ENCODE measurements at places on chromosomes 1 and 21.

- no peak for DNase-seq
These were observed 165.3 kb downstream of the LRRC7 start for GRCh38 chr1:69733061-69733460.

- DNase-seq: no peak
These were observed 200.4 kb upstream of the ESRRG start for GRCh38 chr1:216923601-216924000.

DNA sequence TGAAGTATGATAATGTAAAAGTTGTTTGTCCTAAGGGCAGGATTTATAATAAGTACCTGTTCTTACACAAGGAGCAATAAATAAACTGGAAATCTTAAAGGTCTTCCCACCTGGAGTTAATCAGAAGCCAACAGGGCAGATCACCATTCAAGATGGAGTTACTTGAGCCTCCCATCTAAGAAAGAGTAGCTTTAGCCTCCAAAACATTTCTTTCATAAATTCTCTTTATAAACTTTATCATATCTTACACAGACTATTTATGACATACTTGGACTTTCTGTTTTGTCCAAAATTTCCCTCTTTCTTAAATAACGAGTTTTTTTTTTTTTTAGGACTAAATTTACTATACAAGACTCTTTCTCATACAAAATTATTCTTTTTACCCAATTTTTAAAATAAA, 18.5 kb downstream of the OR2T1 start:
- no peak for DNase-seq

DNA sequence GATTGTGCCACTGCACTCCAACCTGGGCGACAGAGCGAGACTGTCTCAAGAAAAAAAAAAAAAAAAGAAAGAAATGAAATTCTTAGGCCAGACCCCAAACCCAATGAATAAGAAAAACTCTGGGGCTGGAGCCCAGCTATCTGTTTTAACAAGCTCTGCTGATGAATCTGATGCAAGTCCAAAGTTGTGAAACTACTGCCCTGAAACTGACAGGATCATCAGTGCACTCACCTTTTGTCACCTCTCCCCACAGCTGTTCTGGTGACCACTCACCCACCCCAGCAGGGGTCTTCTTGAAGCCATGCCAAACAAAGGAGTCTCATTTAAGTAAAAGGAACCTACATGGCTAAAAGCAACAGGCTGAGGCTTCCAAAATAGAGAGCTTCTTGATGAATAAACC, 8.4 kb downstream of the PABPC4 start:
- DNase-seq: no peak

GRCh38 chr21:36725793-36726386, 27.0 kb downstream of the SIM2 start:
- no peak for DNase-seq

DNA sequence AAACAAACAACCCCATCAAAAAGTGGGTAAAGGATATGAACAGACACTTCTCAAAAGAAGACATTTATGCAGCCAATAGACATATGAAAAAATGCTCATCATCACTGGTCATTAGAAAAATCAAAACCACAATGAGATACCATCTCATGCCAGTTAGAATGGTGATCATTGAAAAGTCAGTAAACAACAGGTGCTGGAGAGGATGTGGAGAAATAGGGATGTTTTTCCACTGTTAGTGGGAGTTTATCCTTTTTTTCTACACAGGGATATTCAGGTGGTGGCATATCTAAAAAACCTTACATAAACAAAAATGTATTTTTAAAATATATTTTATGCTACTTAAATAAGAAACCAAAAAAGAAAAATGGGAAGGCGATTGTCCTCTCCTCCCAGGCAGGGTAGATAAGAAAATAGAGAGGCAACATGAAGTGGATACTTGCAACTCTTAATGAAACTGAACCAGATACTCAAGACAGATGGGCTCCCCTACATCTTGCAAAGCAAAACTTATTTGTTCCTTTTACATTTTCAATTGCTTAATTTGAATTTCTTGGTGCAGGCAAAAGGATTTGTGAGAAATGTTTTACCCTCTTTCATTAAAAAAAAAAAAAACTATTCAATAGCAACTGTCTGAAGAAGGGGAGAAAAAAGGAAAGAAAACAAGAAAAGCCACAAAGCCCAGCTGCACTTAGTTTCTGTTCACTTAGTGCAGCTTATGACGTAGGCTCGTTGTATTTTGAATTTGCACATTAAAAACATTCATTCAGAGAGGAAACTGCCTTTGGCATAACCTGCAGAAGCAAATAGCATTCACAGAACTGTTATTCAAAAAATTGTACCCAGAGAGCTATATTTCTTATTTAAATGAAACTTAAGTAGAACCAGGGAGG, 36.9 kb upstream of the RGS1 start:
- no peak for DNase-seq
